Effector CD4-positive, alpha-beta T cell (primary cell): ENCODE measurements at places on chromosomes 1 and 21.

DNA sequence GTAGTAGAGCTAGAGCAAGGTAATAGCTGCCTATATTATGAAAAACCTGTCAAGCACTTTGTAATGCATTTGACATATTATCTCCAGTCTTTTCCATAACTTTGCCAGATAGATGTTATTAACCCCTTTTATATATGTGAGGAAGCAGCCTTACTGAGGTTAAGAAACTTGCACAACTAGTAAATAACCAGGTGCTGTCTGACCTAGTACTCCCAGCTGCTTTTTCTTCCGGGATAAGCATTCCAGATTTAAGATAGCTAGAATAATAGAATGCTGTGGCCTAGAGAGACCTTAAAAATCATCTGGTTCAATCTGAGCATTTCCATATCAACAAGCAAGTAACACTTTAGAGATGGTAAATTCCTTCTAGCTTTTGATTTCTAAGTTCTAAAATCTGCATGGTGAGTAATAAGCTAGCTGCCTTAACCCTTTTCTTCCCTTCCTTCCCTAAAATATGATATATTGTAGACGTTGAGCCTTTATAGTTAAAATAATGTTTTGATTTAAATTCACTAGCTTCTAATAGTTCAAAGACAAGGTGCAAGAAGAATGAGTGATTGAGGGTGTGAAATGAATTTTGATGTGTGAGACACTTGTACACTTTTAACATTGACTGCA, 1.8 kb downstream of the SH3GLB1 start:
- no peak for DNase-seq

DNA sequence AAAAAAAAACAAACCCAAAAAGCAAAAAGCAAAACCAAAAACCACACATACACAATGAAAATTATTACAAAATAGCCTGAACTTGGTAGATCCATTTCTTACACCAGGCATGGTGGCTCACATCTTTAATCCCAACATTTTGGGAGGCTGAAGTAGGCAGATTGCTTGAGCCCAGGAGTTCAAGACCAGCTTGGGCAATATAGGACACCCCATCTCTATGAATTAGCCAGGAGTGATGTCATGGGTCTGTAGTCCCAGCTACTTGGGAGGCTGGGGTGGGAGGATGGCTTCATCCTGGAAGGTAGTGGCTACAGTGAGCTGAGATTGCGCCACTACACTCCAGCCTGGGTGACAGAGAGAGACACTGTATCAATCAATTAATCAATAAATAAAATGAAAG, 42.1 kb upstream of the SCAF4 start:
- no peak for DNase-seq

DNA sequence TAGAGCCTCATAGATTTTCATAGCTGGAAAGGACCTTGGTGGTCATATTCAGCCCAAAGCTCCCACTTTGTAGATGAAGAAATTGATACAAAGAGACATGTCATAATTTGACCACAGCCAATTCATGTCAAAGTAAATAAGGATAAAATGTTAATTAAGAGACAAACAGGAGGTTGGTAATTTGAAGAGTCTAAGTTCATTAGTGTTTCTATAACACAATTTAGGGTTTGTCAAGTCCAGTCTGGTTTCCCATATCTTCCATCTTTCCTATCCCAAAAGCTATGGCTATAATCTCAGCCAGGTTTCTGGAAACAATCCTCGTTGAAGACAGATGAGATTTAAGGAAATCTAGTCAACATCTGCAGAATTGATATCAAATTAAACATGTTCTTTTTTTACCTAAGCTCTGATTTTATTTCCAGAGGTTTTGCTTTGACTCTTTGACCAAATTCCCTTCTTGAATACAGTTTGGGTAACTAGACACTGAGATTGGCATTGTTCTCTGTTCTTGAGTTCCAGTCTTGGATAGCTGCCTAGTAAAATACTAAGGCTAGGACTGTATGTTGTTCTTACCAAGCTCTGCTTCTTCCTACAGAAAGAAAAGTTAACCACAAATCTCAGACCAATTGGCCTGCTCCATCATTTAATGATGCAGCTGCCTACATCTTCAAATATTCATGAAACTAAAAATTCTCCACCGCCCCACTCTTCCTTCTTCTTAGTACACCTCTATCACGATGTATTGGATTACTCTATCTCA, 62.0 kb downstream of the SLC44A5 start:
- DNase-seq, result no peak

DNA sequence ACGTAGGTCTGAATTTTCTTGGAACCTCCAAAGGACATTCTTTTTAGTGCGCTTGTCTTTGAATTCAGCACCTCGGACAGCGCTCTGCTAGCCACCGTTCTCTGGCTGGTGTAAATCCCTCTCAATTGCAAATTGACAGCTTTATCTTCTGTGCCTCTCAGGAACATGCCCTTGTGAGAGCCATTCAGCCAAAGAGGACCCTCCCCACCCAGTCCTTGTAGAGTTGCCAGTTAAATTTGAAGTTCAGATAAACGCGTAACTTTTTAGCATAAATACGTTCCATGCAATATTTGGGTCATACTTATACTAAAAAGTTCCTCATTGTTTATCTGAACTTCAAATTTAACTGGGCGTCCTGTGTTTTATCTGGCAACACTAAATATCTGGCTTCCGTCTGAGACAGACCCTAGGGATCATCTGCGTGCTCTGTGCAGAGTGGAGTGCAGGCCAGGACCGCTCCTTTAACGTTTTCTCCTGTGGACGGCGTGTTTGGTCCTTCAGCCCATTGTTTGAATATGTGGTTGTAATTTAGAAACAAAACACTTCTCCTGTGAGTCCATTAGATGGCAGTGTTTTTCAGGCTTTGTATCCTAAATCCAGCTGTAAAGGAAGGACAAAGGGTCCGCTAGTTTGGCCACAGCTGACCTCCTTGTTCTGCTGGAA, 7.0 kb downstream of the KCNAB2 start:
- peak; percentile 36 for DNase-seq

DNA sequence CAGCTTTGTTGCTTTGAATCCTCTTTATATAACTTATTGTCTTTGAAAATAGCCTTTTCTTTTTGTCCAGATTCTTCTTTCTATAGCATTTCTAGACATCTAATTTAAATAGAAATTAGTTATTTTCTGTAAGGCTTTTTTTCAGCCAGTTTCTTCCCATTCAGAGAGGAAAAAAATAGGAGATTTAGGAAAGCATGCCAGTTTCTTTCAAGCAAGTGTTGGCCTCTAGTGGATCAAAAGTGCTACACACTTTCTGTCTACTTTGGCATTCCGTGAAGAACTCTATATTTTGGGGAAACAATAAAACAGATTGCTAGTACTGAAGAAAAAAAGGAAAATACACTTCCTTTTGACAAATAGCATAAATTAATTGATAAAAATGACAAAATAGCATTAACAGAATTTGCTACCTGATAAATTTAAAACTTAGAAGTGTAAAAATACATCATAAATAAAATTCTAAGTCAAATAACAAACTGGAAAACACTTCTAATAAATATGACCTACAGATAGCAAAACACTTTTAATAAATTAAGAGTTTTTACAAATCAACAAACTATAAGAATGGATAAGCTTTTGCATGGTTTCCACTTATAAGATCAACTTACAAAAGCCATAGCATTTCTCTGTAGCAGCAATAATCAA, 13.1 kb upstream of the EXO1 start:
- DNase-seq, result no peak

GRCh38 chr21:14773777-14774345, 227.7 kb upstream of the SAMSN1 start:
- DNase-seq, result peak; percentile 31

DNA sequence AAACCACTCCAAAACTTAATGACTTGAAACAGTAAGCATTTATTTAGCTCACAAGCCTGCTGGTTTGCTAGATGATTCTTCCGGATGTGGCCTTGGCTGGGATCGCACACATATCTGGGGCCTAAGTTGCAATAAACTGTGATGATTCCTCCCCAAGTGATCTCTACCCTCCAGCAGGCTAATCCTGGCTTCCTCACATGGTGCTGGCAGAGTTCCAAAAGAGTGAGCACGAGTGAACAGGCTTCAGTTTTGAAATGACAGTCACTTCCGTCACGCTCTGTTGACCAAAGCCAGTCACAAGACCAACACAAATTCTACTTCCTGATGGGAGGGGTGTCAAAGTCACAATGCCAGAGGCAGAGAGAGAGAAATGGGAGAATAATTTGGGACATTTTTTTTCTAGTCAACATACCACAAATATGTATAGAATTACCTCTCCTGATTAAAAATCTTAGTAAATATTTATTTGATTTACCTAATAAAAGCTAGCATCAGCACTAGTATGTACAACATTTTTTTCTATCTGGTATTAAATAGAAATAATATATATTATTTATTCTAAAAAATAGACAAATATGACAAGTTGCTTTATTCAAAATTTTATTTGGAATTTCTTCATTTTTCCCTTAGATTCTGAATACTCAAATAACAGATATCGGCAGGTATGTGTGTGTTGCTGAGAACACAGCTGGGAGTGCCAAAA, 292.7 kb downstream of the TPR start:
- DNase-seq, result no peak

DNA sequence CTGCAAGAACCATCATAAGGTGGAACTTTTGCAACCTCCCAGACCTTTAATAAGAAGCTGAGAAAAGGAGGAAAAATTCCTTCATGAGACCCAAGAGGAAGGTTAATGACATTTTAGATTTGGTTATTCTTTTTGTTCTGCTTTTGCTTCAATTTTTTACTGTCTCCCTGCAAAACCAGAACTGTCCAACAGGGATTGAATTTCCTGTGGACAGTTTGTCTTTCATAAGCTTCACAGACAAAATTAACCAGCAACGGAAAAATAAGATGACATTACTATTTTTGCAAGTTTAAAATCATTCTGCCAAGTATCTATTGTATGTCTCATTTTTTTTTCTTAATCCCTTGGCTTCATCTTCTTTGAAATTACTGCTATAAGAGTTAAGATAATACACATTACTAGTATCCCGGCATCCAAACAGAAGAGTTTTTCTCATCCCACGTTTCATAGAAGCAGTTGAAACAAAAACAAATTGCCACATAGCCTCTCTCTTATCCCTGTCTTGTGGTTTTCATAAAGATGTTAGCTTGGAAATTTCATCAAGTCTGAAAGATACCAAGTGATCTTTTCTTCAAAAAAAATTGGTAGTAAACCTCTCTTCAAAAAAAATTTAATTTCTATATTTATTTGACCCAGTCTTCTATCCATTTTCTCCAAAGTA, 465.3 kb upstream of the PTBP2 start:
- no peak for DNase-seq

DNA sequence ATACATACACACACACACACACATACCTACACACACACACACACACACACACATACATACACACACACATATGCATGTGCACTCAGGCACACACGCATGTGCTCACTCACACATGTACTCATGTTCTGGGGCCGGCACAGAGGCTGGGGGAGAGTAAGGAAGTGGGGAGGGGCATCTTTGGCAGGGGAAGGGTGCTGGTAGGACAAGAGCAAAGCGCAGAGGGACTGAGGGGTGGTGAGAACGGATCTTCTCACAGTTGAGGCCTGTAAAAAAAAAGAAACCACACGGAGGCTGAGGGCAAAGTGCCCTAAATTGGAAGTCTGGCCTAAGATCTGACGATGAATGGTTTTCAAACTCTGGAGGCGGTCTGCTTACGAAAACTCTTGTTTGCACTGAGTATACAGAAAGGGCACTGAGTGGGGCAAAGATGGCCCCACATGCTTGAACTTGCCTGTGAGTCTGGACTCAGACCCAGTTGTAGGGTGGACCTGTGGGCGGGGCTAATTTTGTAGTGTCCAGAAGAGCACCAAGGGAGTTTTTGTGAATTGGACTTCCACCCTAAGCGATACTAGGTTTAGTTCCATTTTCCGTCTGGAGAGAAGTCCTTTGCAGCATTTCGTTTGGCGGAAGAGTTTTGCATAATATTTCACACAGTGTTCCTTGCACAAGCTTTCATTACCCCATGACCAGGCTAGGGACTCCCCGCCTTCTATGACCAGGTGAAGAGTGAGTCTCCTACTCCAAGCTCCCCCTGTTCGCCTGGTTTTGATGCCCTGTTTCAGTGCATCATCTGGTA, 79.3 kb upstream of the LYST start:
- DNase-seq, result no peak

DNA sequence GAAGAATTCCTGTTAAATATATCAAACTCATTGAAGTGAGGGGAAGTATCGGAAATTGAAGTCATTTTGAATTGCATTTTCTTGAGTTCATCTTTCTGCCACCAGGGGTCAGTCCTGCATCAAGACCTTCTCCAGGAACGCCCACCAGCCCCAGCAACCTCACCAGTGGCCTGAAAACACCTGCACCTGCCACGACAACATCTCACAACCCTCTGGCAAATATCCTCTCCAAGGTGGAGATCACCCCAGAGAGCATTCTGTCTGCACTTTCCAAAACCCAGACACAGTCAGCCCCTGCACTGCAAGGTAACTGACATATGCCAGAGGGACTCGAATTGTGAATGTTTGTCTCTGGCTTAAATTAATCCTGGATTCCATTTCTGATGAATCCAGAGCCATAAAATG, 22.8 kb upstream of the TARS2 start:
- DNase-seq, result peak; percentile 65

GRCh38 chr21:41167348-41168342, at the start of gene BACE2:
TSS of gene BACE2 (plus strand) at chr21:41168160. CDS start at chr21:41168264, 104 bp downstream.
- no peak for DNase-seq
